ENCODE measurements at places on chromosomes 11 and 22.

GRCh38 chr11:133570376-133570775 lies 38.1 kb upstream of the OPCML start:
- DNase-seq: no peak

DNA sequence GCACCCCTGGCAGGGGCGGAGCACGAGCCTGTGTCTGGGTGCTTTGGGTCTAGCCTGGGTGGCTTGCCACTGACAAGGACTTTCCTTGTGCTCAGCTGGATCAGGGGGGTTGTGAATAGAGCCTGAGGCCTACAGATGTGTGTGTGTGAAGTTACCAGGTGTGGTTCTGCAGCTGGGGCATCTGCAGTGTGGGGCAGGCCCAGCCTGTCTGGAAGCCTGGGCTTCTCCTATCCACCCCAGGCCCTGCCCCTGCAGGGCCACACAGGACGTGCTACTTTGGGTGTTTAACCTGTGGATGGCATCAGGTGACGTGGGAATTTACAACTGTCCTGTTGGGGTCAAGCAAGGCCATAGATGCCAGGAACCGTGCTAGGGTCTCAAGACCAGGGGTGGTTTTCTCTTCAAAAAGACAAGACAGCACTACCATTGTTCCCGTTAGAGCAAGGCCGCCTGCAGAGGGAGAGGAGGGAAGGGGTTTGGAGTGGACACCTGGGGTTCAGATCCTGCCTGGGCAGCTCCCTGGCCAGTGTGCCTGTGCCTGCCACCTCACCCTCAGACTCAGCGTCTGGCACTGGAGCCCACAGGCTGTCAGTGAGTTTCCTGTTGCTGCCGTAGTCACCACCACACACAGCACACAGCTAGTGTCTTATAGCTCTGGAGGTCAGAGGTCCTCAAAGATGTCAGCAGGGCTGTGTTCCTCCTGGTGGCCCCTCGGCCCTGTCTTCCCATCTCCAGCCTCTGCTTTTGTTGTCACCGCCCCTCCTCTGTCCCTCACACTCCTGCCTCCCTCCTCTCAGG lies 31.6 kb downstream of the CTTN start:
- DNase-seq: no peak

DNA sequence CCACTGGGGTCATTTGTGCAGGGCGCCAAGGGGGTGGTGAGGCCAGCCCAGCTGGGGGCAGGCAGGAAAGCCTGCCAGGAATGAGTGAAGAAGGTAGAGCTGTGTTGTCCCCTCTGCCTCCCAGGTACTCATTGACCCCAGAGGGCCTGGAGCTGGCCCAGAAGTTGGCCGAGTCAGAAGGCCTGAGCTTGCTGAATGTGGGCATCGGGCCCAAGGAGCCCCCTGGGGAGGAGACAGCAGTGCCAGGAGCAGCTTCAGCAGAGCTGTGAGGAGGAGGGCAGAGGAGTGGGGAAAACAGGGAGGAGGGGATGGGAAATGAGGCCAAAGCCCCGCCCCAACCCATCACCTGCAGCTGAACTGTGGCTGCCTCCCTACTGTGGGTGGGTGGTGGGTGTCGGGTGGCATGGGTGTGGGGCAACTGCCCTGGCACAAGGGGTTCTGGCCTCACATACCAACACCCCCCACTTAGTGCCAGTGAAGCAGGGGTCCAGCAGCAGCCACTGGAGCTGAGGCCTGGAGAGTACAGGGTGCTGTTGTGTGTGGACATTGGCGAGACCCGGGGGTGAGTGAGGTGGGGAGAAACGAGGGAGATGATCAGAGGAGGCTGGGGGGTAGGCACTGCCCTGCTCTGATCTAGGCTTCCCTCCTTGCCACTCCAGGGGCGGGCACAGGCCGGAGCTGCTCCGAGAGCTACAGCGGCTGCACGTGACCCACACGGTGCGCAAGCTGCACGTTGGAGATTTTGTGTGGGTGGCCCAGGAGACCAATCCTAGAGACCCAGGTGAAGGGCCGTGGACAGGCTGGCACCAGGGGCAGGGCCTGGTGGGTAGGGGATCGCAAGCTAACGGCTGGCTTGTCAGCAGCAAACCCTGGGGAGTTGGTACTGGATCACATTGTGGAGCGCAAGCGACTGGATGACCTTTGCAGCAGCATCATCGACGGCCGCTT lies 3.0 kb downstream of the MUS81 start:
- no peak for DNase-seq

DNA sequence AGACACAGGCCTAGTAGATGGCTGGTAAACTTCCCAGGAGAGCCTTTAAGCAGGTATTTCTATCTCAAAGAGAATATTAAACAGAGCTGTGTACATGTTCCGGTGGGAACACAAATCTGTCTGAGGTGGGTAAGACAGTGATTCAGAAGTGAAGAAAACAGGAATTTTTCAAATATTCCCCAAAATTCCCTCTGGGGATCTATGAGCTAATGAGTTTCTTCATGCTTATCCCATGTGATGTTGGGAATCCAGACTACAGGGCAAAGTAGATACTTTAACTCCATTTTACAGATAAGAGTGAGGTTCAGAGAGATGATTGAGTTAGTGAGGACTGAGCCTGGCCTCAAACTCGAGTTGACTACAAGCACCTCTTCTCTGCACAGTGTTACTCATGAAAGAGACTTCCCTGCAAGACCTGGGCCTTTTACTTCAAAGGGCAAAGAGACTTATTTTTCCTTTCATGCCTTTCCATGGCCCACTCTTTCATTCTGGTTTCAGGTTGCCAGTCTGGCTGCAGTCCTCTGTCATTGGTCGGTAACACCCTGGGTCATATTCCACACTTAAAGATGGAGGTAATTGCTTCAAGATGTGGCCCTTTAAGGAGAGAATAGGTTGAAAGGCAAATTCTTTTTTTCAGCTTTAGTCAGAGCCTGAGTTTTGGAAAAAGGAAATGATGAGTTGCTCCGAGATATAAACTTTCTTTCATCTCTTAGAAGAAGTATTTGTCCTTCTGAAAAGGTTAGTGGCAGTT lies 70.1 kb downstream of the CYB5R2 start:
- no peak for DNase-seq

DNA sequence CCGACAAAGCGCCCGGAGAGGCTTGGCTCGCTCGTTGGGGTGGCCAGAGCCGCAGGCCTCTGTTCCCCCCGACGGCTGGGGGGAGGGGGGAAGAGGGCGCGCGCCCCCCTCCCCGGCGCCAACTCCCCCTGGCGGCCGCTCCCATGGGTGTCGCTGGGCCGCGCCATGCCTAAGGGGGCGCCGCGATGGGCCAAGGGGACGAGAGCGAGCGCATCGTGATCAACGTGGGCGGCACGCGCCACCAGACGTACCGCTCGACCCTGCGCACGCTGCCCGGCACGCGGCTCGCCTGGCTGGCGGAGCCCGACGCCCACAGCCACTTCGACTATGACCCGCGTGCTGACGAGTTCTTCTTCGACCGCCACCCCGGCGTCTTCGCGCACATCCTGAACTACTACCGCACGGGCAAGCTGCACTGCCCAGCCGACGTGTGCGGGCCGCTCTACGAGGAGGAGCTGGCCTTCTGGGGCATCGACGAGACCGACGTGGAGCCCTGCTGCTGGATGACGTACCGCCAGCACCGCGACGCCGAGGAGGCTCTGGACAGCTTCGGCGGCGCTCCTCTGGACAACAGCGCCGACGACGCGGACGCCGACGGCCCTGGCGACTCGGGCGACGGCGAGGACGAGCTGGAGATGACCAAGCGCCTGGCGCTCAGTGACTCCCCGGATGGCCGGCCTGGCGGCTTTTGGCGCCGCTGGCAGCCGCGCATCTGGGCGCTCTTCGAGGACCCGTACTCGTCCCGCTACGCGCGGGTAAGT lies 1.4 kb downstream of the KCNC1 start:
- no peak for DNase-seq

- no peak for DNase-seq
Measured at GRCh38 chr11:5257296-5257695, 2.7 kb upstream of the HBG2 start.

DNA sequence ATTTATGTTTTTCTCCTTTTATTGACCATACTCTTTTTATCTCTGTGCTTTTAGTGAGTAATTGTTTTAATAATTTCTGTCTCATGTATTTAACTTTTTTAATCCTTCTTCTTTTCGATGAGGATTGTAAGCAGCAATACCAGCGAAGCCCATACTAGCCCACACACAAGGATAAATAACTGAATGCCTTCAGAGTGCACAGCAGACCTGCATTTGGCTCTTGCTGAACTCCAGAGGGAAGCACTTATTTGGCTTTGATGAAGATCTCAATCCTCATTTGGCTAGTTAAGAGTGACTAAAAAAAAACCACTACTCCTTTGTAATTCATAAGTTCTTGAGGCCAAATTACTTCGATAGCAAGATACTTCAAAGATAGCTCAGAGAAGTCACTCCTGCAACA lies 293.3 kb downstream of the METTL15 start:
- no peak for DNase-seq

- no peak for DNase-seq
Measured at GRCh38 chr22:24706732-24707469, 67.6 kb downstream of the PIWIL3 start.

DNA sequence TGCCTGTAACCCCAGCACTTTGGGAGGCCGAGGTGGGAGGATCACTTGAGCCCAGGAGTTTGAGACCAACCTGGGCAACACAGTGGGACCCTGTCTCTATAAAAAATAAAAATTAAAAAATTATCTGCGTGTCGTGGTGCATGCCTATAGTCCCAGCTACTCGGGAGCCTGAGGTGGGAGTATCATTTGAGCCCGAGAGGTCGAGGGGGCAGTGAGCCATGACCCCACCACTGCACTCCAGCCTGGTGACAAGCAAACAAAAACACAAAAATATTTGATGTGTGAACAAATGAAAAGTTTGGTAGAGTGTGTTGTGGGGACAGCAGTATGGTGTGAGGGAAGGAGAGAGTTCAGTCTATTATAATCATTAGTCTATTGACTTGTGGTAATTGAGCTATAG lies 90.8 kb upstream of the PARVA start:
- DNase-seq: no peak

GRCh38 chr11:130581646-130582045 lies 133.2 kb downstream of the ADAMTS15 start:
- no peak for DNase-seq

DNA sequence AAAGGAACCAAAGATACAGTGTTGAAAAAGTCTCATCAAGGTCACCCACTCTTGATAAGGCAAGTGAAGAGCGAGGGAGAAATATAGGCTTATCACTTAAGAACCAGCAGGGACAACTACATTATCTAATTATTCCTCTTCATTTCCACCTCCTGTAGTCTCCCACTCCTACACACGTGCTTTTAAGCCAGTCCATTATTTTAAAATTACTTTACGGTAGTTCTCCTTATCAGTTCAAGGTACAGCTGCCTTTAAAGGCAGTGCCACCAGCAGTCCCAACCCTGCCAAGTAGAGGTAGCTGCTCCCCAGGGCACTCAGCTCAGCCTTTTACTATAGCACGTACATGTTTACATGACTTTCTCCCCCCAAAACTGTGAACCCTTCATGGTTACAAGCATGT lies 161.5 kb upstream of the BLID start:
- no peak for DNase-seq

GRCh38 chr22:24466716-24467328 lies 28.3 kb upstream of the UPB1 start:
- DNase-seq: no peak

DNA sequence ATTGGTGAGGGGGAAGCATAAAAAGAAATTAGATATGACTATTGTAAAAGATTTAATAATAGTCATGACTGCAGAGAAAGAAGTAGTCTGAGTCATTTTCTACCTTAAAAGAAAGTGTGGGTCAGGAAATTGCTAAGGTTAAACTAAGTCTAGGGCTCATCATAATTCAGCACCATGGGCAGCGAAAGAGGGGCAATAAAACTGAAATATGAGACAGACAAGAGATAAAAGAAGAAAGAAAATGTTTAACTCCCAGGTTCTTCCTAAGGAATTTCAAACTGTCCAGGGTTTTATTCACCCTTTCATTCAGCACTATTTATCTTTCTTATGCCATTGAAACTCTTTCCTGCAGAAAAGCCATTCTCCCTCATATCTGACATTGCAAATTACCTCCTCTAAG lies 114.4 kb upstream of the API5 start:
- DNase-seq: no peak

GRCh38 chr11:105948918-105949590 lies 73.0 kb downstream of the MSANTD4 start:
- DNase-seq: no peak

- no peak for DNase-seq
Measured at GRCh38 chr11:66879583-66879982, 22.7 kb downstream of the LRFN4 start.
